Endothelial cell of umbilical vein (primary cell): ENCODE measurements at places on chromosomes 2 and 18. TPM values are rescaled to one million over a fixed set of nuclear protein-coding genes. Genes with fewer than 3 reads are reported as not detected.

DNA sequence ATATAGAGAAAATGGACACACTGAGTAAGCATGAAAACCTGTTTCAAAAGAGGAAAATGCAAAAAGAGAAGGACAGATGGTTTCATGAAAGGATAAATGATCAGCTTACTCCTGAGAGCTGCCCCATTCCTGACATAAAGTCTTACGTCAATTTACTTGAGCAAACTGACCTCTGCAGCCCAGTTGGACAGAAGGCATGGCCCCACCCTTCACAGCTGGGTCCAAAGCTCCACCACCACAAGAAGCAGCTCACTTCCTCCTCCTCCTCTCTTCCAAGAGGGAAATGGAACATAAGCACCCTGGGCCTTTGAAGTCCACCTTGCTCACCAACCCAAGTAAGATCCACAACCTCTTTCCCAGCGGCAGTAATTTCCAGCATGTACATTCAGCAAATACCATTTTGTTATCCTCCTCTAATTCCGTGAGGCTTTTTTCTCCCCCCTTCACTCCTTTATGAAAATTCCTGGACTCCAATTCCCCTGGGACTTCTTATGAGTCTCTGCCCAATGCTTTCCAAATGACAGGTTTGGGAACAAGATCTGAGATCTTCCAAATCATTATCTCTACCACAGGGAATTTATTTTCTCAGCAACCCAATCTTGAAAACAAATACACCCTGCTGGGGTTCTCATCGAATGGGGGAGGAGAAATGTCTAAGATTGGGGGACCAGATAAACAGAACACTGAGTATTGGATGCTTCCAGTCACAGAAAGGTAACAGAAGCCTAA lies 10.1 kb downstream of the COL4A4 start:
- H3K27ac ChIP-seq, result no peak overlapping the region
- DNase-seq, result no peak
- H3K36me3 ChIP-seq, result no peaks in the 10 kb centered on the region
- H3K4me3 ChIP-seq, result no peak overlapping the region
- no peaks in the 10 kb centered on the region for H3K27me3 ChIP-seq

DNA sequence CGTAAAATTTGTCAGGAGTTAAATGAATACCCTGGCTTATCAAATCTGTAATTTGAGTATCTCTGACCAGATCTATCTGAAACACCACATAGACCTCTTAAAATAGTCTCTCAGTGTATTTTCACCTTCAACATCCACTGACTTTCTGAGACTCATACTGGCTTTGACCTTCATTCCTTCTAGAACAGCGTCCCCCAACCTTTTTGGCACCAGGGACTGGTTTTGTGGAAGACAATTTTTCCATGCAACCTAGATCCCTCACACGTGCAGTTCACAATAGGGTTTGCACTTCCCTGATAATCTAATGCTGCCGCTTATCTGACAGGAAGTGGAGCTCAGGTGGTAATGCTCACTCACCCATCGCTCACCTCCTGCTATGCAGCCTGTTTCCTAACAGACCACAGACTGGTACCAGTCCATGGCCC lies 3.2 kb downstream of the NBAS start:
- no peak overlapping the region for H3K27ac ChIP-seq
- no peak overlapping the region for H3K4me3 ChIP-seq
- H3K27me3 ChIP-seq, result no peaks in the 10 kb centered on the region
- DNase-seq, result peak; percentile 28
- peaks cover 19% of the 10 kb centered on the region for H3K4me1 ChIP-seq

- H3K27ac ChIP-seq, result no peak overlapping the region
- H3K27me3 ChIP-seq, result no peaks in the 10 kb centered on the region
- no peaks in the 10 kb centered on the region for H3K36me3 ChIP-seq
- peak; percentile 26 for DNase-seq
- no peaks in the 10 kb centered on the region for H3K4me1 ChIP-seq
These were observed 272.6 kb upstream of the UBE2E3 start for GRCh38 chr2:180707884-180708205.

GRCh38 chr2:133821107-133821760 lies 253.0 kb upstream of the NCKAP5 start:
- no peaks in the 10 kb centered on the region for H3K36me3 ChIP-seq
- peak overlapping the region; percentile 24 for H3K27ac ChIP-seq
- no peaks in the 10 kb centered on the region for H3K27me3 ChIP-seq
- DNase-seq, result peak; percentile 38
- H3K4me3 ChIP-seq, result no peak overlapping the region
- peaks cover 67% of the 10 kb centered on the region for H3K4me1 ChIP-seq

DNA sequence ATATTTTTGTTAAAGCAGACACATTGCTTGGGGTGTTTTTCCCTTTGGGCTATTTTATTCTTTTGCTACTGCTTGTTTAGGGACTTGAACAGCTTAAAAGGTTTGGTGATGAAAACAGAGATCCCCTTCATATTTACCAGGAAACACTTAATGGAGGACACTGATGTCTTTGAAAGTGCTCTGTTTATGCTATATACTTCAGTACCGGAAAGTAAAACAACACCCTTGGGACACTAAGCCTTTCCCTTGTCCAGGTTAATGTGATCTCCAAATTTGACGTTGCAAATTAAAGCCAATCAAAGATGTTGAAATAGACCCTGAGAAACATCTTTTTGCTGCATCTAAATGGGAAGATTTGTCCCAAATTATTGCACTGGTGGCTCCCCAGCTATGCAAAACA lies 564.6 kb upstream of the PKDCC start:
- no peaks in the 10 kb centered on the region for H3K4me1 ChIP-seq
- H3K36me3 ChIP-seq, result no peaks in the 10 kb centered on the region
- H3K4me3 ChIP-seq, result no peak overlapping the region
- H3K27ac ChIP-seq, result no peak overlapping the region

- DNase-seq, result peak; percentile 71
- H3K4me1 ChIP-seq, result peaks cover 18% of the 10 kb centered on the region
- H3K36me3 ChIP-seq, result no peaks in the 10 kb centered on the region
- H3K4me3 ChIP-seq, result peak overlapping the region; percentile 85
- H3K27me3 ChIP-seq, result peaks cover 44% of the 10 kb centered on the region
- H3K27ac ChIP-seq, result no peak overlapping the region
These were observed 1.8 kb upstream of the BCL11A start for GRCh38 chr2:60555066-60555782.

The PPM1G gene
- total RNA-seq, result 131 and 135 TPM in 2 replicates

GRCh38 chr18:65459741-65460140 lies 291.1 kb upstream of the CDH7 start:
- H3K4me1 ChIP-seq, result no peaks in the 10 kb centered on the region
- no peak overlapping the region for H3K27ac ChIP-seq
- no peak for DNase-seq
- no peaks in the 10 kb centered on the region for H3K27me3 ChIP-seq
- no peak overlapping the region for H3K4me3 ChIP-seq

DNA sequence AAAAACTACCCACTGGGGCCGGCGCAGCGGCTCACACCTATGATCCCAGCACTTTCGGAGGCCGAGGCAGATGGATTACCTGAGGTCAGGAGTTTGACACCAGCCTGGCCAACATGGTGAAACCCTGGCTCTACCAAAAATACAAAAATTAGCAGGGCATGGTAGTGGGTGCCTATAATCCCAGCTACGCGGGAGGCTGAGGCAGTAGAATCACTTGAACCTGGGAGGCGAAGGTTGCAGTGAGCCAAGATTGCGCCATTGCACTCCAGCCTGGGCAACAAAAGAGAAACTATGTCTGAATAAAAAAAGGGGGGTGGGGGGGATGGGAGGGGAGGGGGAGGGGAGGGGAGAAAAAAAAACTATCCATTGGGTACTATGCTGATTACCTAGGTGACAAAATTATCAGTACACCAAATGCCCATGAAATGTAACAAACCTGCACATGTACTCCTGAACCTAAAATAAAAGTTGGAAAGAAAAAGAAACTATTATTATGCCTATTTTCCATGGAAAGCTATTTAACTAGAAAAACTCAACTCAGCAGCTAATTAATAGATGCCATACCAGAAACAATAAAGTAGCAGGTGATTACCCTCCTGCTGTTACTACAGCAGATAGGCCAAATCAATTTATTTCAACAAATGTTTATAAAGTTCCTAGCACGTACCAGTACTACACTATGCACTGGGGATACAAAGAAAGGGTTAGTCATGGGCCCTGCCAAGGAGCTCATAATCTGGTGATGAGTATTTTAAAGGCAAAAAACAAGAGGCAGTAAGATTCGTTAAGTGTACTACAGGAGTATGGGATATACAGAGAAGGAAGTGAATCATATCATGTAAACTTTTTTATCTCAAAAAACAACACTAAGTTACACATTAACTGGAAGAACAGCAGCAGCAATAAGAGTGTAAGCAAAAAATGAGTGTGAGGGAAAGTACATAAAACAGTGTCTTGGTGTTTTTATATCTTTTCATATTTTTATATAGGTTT lies 112.8 kb upstream of the SLC39A10 start:
- H3K36me3 ChIP-seq, result no peaks in the 10 kb centered on the region
- H3K27me3 ChIP-seq, result no peaks in the 10 kb centered on the region
- H3K4me3 ChIP-seq, result no peak overlapping the region
- DNase-seq, result peak; percentile 69
- no peak overlapping the region for H3K27ac ChIP-seq
- peaks cover 9% of the 10 kb centered on the region for H3K4me1 ChIP-seq

The RGPD3 gene
- not detected in 2 replicates for total RNA-seq

DNA sequence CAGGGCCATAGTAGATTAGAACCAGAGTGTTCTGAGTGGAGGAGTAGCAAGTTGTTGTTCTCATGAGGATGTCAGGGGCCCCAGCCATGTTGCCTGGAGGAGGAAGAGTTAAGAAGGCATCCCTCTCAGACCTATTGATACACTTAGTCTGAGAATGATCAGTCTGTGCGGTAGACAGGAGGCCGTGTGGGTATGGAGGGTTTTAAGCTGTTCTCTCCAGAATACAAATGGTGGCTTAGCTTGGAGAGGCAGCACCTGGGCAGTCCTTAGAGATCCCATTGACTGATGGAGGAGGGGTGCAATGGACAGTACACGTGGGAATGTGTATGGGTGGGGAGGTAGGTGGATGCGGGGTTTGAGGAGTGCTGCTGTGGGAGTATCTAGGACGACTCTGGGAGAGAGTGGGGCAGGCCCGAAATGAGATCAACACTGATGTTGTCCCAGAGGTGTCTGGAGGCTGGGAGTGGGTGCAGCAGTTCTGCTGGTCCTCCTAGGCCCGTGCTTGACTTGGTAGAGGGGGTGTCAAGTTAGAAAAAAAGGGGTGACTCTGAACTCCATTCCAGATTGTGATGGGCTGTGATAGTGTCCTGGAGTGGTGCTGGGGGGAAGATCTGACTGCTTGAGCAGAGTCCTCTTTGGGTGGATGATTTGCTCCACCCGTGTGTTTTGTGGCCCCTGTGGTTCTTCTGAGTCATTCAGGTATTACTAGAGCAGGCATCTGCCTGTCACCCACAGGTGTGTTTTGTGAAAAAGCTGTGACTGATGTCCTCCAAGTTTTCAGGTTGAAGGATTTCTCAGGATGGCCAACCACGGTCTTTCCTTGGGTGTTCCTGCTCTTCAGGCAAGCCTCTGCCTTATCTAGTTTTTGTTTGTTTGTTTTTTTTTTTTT lies 44.7 kb downstream of the C2orf42 start:
- peaks cover 14% of the 10 kb centered on the region for H3K4me1 ChIP-seq
- DNase-seq, result no peak
- no peaks in the 10 kb centered on the region for H3K27me3 ChIP-seq
- no peaks in the 10 kb centered on the region for H3K36me3 ChIP-seq

DNA sequence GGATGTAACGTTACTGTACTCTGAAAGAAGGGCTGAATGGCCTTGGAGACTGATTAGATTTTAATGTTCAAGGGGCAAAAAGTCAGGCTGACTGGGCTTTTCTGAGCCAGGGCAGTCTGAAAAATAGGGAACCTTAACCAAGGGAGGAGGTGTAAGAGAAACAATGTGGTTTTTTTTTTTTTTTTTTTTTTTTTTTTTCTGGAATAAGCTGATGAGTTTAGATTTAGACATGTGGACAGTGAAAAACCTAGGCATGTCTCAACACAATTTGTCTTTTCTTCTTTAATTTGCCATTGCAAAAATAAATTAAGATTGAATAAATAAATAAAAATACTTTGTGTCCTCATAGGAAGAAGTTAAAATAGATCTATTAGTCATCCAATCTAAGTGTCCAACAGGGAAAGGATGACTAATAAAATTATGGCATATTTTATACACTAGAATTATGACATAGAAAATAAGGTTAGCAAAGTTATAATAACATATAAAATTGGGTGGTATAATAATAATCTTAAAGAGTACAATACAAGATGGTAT lies 237.6 kb upstream of the TRIB2 start:
- H3K4me3 ChIP-seq, result no peak overlapping the region
- H3K27ac ChIP-seq, result peak overlapping the region; percentile 82
- no peaks in the 10 kb centered on the region for H3K27me3 ChIP-seq
- DNase-seq, result peak; percentile 69
- peaks cover 20% of the 10 kb centered on the region for H3K4me1 ChIP-seq
- H3K36me3 ChIP-seq, result no peaks in the 10 kb centered on the region

DNA sequence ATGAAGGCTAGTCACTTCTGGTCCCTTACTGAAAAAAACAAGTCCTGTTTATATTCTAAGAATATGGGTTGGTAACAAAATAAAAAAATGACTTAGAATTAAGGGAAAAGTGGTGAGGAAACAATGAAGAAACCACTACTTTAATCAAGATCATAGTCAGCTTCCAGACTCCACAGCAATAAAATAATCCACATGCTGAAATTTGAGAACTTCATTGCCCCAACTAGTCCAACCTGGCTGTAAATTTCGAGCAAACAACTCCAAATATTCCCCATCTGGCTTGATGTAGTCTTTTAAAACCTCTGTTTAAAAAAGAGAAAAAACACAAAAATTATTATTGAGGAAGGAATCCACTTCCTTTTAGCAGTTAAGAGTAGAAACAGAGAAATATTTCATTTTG lies 32.5 kb downstream of the METTL4 start:
- no peaks in the 10 kb centered on the region for H3K4me1 ChIP-seq
- H3K4me3 ChIP-seq, result no peak overlapping the region
- DNase-seq, result no peak
- H3K27ac ChIP-seq, result no peak overlapping the region
- no peaks in the 10 kb centered on the region for H3K27me3 ChIP-seq
- H3K36me3 ChIP-seq, result peaks cover 4% of the 10 kb centered on the region

The ADAM23 gene
- total RNA-seq, result 20.6 and 38.5 TPM in 2 replicates

DNA sequence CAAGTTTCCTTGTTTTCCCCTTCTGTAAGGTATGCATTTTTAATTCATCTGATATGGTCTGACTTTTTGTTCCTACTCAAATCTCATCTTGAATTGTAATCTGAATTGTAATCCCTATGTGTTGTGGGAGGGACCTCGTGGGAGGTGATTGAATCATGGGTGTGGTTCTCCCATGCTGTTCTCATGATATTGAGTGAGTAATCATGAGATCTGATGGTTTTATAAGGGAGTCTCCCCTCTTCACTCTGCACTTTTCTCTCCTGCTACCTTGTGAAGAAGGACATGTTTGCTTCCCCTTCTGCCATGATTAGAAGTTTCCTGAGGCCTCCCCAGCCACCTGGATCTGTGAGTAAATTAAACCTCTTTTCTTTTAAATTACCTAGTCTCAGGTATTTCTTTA lies 476.1 kb downstream of the LPIN1 start:
- H3K27me3 ChIP-seq, result no peaks in the 10 kb centered on the region
- H3K4me1 ChIP-seq, result no peaks in the 10 kb centered on the region
- H3K4me3 ChIP-seq, result no peak overlapping the region

- peaks cover 17% of the 10 kb centered on the region for H3K4me1 ChIP-seq
- H3K4me3 ChIP-seq, result no peak overlapping the region
- peak; percentile 39 for DNase-seq
- no peak overlapping the region for H3K27ac ChIP-seq
- H3K36me3 ChIP-seq, result no peaks in the 10 kb centered on the region
These were observed 90.4 kb upstream of the SLC35G4 start for GRCh38 chr18:11518788-11519685.

- DNase-seq, result no peak
- no peak overlapping the region for H3K4me3 ChIP-seq
- peaks cover 1% of the 10 kb centered on the region for H3K27me3 ChIP-seq
- no peaks in the 10 kb centered on the region for H3K36me3 ChIP-seq
- no peak overlapping the region for H3K27ac ChIP-seq
These were observed 58.5 kb downstream of the NCKAP5 start for GRCh38 chr2:133509777-133510176.
